NCI-H226 (cell line): ENCODE measurements at places on chromosomes 12 and 14.

DNA sequence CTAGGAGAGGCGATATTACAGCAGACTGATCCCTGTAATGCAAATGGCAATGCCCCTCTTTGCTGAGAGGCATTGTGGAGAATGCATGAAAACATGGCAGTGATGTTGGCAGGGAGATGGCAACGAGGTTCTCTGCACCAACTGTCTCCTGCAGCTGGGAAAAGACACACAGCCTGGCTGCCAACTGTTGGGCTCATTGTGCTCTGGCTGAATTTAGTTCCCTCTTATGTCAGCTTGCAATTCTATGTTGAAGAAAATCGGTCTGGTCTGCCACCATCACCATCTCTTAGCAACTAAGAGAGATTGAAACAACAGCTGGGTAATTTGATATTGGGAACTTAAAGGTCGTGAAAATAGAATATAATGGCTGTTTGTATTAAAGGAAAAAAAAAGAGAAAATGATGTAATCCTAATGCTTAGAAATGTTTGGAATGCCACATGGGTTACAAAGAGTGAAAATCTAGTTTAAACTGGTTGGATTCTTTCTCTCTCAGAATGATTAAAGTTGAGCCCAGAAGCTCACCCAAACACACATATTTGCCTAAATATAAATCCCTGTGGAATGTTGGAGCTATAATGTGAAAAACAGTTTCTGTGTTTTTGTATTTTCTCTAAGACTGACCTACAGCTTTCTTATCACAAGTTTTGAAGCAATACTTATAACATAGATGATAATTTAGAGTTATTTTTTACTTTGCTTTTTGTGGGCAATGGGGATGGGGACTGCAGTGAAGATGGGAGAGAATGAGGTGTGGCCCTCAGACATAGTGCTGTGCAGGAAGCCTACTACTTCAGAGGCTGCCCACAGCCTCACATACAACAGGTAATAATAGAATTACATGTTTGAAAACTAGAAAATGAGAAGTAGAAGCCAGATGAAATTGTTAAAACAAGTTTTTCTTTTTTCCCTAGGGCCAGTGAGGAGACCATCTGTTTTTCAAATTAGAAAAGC is 143.7 kb downstream of the AKAP6 start:
- DNase-seq, result peak; percentile 26

DNA sequence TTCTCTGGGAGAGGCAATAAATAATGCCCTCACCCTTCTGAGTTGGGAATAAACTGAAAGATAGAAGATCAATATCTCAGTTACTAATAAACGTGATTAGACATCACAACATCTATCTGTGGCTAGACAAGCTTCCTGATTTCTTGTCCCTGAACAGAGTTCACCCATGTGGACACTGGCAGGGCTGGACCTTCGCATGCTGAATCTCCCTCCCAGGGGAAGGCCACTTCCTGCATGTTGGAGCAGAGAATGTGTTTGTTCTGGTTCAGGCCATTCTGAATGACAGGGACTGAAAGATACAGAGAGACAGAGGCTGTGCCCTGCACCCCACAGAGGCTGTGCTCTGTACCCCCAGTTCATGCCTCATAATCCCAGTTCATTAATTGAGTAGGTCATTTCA is 132.6 kb downstream of the SLC38A1 start:
- DNase-seq, result no peak

- peak; percentile 17 for DNase-seq
Measured at GRCh38 chr12:116600959-116601918, 42.1 kb downstream of the MAP1LC3B2 start.

GRCh38 chr12:2613326-2614073 is 181.3 kb upstream of the FKBP4 start:
- peak; percentile 92 for DNase-seq

DNA sequence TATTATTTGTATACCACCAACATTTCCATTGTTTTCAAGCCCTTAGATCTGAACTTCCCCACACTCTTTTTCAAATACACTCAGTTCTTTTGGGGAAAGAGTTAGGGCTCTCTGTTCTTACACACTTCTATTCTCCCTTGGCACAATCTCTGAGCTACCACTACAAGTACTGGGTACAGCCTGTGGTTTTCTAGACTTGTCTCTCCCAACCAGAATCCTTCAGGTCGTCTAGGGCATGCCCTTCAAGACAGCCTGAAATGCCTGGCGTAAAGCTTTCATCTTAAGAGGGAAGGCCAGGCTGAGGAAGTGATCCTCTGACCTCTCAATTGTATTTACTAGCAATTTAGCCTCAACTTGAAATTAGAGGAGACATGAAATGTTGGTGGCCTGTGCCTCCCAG is 1442.0 kb downstream of the AACS start:
- DNase-seq, result no peak

GRCh38 chr14:75158843-75159614 is 17.4 kb downstream of the TMED10 start:
- DNase-seq, result no peak

DNA sequence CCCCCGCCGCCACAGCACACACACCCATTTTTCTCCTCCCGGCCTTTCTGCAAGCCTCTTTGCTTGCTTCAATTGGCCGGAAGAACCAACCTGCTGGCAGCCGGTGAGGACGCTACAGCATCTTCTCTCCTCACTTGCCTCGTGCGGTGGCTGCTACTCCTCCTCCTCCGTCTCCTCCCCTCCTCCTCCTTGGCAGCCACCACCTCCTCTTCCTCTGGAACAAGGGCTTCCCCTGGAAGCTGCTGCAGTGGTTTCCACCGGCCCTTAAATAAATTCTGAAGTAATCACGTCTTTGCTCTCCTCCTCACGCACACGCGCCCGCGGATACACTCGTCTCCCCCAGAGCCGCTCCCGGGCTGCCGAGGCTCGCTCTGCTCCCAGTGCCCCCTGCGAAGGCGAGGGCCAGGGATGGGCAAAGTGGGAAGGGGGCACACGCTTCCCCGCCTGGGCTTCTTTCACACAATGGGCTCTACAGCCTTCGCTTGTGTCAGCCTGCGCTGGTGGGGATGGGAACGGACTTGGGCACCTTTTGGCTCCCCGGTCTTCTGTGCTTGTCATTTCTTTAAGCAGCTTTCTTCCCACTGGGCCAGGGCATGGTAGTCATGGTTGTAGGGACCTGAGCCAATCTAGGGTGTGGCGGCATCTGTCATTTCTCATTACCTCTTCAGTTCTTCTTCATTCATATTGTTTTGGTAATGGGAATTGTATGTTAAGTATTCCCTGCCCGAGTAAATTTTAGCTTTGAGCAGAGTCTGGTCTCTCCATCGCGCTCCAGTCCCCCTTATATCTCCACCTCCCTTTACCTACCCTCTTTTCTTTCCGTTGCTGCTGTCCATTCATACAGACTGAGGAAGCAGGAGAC is at the start of gene PPFIA2:
Gene PPFIA2, minus strand, starts transcription at position 161 of the 862 bp plus-strand sequence.
- DNase-seq, result peak; percentile 46

DNA sequence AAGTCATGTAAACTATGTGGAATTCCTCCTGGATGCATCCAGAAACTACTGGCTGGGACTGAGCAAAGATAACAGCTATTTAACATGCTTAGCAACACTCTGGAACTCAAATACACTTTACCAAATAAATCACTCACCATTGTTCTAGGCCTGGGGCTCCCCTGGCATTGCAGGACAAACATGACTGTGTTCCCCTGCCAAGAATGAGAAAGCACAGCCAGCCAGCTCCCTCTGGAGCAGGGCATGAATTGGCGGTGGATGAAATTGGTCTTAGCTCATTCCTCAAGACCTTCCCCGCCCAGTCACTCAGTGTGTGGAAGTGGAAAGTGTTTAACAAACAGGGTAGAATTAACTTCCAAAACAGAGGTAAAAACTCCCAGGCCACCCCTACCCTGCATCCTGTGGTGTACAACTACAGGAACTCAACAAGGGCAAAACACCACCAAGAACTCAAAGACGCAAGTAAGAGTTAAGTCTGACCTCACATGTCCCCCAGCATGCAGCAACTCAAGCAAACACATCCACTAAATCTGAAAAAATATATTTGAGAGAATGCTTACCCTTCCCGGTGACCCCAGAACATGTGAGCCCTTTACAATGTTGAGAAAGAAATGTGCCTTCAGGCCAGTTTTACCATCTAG is 58.4 kb upstream of the BDKRB2 start:
- peak; percentile 90 for DNase-seq

DNA sequence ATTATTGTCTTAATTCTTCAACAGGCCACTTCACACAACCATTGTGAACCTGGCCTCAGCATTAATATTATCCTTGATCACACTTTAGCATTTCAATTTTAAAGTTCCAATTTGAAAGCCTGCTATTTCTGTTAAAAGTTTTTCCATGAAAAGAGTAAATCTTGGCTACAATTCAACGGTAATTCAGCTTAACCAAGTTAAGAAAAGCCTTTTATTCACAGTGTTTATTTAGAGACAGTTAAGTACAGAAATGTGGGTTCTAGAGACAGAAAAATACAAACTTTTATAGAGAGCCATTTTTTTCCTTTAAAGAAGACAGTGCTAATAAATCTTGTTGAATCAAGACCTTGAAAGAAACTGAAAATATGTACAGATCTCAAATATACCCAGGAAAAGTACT is 103.9 kb downstream of the NPAS3 start:
- DNase-seq, result no peak

GRCh38 chr14:24817212-24818057 is 183.4 kb upstream of the GZMB start:
- no peak for DNase-seq

GRCh38 chr12:93341409-93342049 is 36.2 kb upstream of the NUDT4 start:
- no peak for DNase-seq

GRCh38 chr12:60308366-60308991 is 712.6 kb downstream of the SLC16A7 start:
- DNase-seq, result peak; percentile 17

DNA sequence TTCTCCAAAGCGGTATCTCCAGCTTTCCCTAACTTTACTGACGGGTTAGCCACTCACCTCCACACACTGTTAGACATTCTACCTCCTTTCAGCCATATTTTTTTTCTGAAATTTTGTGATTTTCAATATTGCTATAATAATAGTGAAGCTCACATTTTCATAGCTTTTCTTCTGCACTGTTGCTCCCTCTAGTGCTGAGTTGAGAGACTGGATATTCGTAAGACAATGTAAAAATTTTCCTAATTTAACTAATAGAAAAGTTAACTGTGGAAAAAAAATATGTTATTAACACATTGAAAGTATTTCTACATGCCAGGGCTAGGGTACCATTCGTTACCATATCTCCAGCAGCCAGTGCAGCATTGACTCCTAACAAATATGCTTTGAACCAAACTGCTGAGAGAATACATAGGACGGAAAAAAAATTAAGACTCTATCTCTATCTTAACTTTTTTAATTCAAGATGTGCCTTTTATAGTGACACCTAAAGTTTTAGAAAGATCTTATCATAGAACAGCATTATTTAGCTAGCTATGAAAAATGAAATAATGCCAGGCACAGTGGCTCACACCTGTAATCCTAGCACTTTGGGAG is 48.7 kb upstream of the ABCC9 start:
- no peak for DNase-seq

GRCh38 chr14:96806836-96807235 is 9.7 kb downstream of the VRK1 start:
- DNase-seq, result no peak

GRCh38 chr12:42017051-42017450 is 127.6 kb downstream of the GXYLT1 start:
- DNase-seq, result no peak

DNA sequence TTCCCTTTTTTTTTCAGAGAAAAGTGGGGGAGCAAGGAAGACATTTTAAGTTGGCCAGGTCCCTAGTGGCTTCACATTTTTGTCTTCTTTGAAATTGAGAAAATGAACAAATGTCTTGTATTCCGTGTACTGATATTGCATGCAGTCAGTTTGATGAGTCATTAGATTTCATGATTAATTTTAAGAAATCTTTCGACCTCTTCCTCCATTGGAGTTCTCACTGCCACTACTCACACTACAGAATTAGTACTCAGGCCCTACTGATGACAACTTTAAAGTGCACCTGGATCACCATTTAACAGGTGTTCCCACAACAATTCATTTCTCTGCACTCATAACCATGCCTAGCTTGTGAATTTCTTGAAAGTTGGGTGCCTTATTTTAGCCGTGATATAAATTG is 50.5 kb downstream of the SAMD4A start:
- DNase-seq, result no peak
